Activated naive CD4-positive, alpha-beta T cell (primary cell): ENCODE measurements at places on chromosomes 6 and 20.

GRCh38 chr6:148835920-148836441 is 89.2 kb downstream of the UST start:
- no peak for DNase-seq

DNA sequence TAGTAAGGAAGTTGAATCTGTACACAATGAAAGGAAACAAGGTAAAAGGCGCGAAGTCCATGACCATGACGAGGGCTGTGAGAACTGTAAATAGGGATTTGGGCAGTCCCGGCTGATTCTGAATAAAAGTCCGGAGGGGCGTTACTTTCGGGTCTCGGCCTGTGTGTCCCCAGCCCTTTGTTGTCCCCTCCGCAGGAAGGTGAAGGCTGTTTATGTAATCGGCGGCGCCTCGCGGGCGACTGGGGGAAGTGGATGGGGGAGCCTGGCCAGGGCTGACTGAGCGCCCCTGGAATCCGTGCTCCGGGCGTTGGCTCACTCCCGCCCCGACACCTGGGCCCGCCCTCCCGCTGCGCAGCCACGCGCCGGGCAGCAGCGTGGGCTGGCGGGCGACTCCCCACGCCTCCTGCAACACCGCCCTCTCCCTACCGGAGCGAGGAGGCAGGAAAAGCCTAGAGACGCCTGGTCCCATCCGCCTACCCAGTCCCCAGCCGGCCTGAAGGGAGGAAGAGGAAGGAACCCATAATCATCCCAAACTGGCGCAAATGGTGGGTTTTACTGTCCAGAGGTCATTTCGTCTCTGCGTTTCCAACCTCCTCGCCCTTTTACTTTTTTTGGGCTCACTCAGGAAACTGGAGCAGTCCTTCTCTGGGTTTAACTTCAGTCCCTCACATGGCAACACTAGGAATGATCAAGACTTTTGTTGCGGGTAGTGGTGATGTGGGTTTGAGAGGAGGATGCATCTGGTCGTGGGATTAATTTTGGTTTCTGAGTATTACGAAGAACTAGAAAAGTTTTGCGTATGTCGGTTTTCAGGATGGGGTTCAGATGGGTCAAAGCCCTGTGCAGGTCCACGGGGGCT is 12.1 kb downstream of the TRIM31 start:
- DNase-seq, result no peak

- no peak for DNase-seq
Observed at GRCh38 chr20:10065154-10065833, 30.5 kb downstream of the ANKEF1 start.

DNA sequence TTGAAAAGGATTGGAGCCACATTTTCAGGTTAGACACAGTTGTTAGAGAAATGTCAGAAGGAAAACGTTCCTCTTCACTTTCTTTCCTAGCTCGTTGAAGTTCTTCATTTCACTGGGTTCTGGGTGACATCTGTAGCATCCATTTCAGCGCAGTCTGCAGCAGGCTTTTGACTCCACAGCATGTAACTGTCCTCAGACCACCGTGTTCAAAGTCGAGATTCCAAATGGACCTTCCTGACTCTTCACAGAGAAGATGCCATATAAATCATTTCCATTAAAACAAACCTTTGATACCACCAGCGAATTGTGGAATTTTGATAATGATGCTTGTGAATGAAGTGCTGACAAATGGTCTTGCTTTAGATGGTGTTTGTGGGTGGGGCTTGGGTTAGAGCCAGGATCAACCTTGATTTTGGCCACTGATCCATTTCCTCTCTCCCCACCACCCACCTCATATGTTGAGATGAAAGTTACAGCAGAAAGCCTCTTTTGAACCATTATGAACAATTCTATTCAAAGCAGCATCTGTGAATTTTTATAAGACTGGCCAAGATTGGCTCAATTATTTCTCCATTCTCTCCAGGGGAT is 185.3 kb upstream of the PREP start:
- no peak for DNase-seq

DNA sequence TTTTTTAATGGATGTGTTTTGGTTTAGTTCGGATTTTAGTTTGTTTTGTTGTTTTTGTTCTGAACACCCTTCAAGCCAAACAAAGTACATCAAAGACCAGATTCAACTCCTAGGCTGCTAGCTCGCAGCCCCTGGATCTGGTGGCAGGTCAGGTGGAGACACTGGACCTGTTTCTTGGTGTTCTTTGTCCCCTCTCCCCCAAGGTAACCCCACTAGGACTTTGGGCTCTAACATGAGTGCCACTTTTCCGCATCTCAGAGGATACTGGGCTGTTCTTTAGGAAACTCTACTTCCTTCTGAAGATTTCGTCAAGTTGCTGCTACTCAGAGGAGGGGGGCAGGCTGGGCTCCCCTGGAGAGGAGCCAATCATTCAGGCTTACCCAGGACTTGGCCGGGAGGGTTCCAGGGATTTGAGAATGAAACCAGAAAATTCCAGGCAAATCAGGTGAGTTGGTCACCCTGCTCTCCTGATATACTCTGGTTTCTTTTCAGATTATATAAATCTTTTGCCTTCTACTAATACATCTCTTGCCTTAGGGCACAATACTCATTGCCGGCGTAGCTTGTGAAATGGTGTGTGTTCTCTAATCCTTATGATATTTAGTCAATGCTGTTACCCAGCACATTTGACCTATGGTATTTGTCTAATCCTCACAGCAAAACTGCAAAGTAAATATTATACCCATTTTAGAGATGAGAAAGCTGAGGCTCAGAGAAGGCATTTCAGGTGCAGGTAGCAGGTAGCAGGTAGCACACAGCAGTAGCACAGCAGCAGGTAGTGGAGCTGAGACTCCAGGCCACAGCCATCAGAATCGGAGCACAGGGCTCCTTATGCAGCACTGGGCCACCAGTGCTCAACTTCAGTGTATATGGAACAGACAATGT is 291.6 kb downstream of the TSHZ2 start:
- DNase-seq, result no peak

GRCh38 chr6:56664029-56664428 is 21.3 kb upstream of the DST start:
- no peak for DNase-seq

- DNase-seq, result no peak
Observed at GRCh38 chr6:163780994-163781393, 366.5 kb downstream of the QKI start.

DNA sequence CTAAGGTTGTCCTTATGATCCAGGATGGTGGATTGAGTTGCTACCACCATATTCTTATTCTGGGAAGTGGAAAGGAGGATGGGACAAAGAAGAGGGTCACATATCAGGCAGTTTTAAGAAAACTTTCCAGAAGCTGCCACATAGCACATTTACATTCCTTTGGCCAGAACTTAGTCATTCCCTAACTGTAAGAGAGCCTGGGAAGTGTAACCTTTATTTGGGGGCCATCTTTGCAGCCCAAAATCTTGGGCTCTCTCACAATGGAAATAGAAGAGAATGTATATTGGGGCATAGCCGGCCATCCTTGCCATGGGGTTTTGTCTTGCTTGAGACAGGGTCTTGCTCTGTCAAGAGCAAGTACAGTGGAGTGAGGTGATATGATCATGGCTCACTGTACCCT is 8.4 kb downstream of the ZNF341 start:
- no peak for DNase-seq

GRCh38 chr20:46375771-46376170 is 30.6 kb downstream of the ELMO2 start:
- no peak for DNase-seq

DNA sequence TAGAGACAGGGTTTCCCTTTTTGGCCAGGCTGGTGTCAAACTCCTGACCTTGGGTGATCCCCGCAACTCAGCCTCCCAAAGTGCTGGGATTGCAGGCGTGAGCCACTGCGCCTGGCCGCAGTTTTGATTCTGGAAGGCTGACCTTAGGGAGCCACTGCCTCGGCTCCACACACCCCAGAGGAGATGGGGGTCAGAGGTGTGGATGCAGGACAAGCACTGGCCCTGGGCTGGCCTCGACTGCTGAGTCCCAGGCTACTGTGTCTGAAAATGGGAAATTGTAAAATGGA is 1.5 kb downstream of the ZBP1 start:
- DNase-seq, result no peak

DNA sequence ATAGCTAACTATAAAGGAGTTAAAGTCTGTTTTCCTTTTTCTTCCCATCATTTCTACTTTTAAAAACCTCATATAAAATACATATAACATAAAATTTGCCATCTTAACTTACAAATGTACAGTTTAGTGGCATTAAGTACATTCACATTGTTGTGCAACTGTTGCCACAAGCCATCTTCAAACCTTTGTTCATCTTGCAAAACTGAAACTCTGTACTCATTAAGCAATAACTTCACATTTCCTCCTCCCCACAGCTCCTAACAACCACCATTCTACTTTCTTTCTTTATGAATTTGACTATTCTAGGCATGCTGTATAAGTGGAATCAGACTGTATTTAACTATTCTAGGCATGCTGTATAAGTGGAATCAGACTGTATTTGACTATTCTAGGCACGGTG is 4.5 kb downstream of the CCDC170 start:
- no peak for DNase-seq

- DNase-seq, result no peak
Observed at GRCh38 chr20:23298155-23298554, 52.4 kb upstream of the NXT1 start.

DNA sequence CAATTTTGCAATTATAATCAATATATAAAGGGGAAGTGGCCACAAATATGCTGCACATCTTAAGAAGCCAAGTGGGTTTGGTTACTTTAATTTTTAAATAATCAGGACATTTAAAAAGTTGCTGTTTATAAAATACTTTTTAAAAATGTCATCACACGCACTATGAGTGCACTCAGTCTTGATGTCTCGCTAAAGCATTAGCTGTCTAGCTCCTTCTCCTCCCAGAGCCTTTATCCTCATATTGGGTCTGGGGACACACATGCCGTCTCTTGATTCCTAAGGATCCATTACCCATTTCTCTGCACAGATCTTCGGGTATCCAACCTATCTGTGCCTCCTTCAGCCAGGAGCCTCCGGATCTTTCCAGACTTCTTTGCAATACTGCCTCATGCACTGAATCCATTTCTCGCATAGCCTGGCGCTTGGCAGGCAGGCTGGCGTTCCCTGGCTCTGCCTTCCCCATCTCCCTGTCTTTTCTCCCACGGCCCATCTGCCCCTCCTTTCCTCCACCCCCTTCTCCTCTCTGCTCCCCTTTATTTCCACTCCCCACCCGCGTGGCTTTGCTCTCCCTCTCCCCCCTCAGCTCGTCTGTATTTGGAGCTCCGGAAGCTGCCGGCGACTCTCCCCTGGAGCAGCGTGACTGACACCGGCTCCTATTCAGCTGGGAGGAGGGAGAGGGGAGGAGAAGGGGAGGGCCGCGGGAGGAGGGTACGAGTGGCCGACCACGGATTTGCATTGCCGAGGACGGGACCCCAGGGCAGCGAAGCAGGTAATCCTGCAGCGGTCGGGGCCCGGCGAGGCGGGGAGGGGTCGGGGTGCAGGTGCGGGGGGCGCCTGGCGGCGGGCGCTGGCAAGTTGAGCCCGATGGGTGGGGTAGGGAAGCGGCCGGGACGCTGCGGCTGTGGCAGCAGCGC is at the start of gene CAP2:
Gene CAP2 (plus strand): TSS at position 618 of the 914 bp plus-strand sequence. CDS start 27,961 bp downstream, outside the sequence.
- DNase-seq, result no peak

DNA sequence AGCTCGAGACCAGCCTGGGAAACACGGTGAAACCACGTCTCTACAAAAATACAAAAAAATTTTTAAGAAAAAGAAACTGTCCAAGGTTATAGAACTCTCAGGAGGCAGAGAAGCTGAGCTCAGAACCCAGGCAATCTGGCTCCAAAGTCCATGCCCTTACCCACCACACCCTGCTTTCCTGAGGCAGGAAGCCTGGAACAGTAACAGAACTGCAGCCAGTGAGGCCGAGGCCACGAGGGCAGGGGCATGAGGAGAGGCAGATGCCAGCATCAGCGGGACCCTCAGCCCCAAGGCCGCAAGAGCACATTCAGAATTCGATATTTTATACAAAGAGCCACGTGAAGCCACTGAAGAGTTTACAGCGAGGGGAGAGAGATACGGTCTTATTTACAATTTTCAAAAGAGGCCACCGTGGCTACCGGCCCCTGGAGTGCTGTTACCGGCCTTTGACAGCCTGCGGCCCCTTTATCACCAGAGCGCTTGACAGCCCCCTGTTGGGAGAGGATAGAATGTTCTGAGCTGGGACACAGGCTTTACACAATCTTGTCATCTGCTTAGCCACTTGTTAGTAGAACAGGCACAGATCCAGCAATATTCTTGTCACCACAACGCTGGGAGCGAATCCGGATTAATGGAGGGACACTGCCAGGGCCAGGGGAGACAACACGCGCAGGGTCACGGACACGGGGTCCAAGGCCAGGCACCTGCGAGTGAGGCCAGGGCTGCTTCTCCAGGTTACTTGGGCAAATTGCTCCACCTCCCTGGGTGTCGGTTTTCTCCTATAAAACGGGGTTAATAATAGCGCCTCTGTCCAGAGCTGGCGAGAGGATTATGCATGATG is 5.6 kb downstream of the SPATA2 start:
- no peak for DNase-seq

DNA sequence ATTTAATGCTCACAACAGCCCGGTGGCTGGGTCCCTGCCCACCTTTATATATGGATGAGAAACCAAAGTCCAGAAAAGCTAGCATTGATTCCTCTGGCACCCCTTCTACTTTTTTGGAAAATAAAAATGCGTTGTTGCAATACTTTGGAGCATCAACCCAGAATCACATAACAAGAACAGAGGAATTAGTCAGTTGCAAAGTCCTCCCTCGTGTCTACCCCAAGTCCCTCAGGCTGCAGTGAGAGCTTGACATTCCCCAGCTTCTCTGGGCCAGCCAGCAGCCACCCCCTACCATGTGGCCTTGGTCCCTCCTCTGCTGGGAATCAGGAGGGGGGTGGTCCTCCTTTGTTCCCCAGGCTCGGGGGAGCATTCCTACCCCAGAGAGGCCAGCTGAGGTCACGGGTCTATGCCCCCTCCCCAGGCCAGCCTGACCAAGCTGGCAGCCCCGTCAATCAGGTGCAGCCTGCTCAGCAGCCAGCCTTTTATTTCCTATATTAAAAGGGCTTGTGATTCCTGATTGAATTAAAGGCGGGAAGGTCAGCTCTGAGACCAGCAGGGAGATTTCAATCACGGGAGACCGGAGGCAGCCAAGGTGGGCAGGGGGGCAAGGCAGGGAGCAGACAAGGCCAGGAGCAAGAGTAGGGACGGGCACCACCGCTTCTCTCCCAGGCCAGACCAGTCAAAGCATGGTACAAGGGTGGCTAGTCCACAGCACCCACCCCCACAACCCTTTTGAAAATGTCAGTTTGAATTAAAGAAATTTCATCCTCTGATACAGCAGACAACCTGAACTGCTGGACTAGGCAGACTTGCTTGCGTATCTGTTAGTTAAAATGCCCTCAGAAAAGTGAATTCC is 158.9 kb downstream of the MRPL14 start:
- no peak for DNase-seq

GRCh38 chr20:37704955-37705354 is 11.1 kb downstream of the CTNNBL1 start:
- DNase-seq, result no peak

DNA sequence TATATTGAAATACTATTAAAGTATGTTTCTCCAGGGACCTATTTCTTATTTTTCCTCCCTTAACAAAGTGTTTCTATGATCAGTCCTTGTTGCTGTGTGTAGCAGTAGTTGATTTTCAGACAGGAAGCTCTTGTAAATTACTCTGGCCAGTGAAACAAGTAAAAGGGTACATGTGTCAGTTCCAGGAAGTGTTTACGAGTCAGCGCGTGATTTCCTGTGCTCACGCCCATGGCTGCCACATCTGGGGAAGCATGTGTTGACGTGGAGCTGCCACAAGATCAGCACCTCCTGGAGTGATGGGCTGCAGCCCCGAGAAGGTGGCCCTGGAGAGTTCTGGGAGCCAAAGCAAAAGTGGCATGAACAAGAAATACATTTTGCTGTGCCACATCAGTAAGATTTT is 38.6 kb upstream of the GGTLC1 start:
- peak; percentile 6 for DNase-seq

GRCh38 chr6:156563714-156564113 is 213.5 kb upstream of the ARID1B start:
- no peak for DNase-seq

- no peak for DNase-seq
Observed at GRCh38 chr6:37262446-37263026, 4.6 kb upstream of the TMEM217 start.
